ENCODE measurements at places on chromosomes 1 and 21.
A peak's percentile ranks its signal among the peaks of the same experiment; 100 is the strongest.

DNA sequence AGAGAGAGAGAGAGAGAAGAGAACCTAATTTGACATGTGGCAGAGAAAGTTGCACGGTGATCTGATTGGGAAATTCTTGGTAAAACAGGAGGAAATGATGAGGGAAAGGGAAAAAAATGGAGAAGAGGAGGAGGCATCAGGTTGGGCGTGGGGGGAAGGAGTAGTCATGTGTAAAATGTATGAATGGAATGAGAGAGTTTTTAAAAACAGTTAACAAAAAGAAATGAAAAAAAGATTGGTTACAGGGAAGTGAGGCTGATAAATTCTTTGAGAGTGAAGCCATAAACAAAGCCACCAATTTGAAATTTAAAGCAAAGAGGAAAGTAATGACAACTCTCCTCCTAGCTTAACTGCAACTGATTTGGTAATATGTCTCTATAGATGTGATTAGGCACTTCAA is 409.2 kb downstream of the USH2A start:
- no peak for DNase-seq

DNA sequence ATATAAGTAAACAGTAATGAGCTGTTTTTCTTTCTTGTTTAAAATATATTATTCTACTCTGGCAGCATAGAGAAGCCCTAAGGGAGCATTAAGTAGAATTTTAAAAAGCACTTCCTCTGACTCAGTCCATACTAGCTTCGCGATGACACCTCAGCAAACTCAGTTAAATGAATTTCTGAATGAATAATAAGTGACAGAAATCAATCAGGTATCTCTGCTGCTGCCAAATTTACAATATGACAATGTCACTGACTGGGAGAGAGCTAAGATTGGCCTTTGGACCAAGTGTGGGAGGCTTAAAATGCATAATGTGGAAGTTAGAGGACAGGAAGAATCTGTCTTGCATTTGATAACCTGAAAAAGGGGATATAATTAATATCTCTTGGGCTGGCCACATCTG is 296.1 kb downstream of the HHIPL2 start:
- no peak for DNase-seq

DNA sequence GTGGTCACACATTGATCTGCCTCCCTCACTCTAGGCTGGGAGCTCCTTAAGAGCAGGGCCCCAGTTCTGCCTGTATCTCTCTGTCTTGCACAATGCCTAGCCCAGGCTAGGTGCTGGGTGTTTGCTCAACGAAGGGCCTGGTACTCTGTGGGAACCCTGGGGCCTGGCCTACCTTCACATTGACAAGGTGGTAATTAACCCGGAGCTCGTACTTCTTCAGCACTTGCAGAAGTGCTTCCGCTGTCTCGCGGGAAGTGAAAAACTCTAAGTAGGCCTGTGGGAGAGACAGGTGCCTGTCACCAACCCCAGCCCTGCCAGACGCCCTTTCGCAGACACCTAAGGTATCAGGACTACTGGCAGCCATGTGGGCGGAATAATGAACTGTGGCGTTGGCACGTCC is 13.7 kb downstream of the MTHFR start:
- DNase-seq: no peak

GRCh38 chr1:112517231-112517630 is 8.5 kb downstream of the WNT2B start:
- no peak for DNase-seq

GRCh38 chr1:163071405-163072255 is 2.5 kb downstream of the RGS4 start:
- DNase-seq: no peak

DNA sequence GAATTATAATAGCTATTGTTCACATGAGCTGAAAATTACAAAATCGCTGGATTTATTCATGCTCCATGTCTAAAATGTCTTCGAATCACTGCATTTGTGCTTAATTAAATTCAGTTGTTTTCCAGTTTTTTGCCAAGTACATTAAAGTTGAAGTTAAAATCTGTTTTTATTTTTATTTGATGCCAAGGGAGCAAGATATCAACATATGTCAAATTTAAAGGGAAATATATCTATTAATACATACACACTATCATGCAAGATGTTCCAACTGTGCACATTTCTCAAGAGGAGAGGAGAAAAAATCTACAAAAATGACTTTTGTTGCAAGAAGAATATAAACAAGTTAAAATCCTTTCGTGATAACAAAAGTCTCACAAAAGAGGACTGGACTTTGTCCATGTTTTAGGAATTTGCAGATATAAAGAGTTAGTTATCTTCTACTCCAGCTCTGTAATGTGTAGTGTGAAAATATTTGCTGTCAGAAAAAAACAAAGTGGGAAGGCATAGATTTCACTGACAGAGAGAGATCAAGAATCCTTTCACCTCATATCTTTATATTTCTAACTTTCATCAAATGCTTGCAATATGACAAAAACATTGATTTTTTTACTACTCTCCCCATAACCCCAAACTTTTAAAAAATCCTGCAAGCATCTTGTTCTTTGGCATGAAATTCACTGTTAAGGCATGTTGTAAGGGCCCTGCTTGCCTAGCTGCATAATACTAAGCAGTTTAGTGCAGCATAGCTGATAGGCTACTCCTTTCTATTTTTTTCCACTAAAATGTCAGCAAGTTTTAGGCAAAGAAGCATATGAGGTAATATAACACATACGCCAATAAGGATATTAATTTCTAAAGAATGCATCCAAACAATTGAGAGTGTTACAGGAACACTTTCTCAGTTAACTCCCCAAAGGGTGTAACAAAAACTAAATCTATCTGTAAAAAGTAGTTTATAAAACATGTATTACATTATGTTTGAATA is 340.2 kb upstream of the ADAMTS5 start:
- DNase-seq: no peak

GRCh38 chr1:16971341-16972188 is 8.9 kb downstream of the MFAP2 start:
- DNase-seq: no peak

DNA sequence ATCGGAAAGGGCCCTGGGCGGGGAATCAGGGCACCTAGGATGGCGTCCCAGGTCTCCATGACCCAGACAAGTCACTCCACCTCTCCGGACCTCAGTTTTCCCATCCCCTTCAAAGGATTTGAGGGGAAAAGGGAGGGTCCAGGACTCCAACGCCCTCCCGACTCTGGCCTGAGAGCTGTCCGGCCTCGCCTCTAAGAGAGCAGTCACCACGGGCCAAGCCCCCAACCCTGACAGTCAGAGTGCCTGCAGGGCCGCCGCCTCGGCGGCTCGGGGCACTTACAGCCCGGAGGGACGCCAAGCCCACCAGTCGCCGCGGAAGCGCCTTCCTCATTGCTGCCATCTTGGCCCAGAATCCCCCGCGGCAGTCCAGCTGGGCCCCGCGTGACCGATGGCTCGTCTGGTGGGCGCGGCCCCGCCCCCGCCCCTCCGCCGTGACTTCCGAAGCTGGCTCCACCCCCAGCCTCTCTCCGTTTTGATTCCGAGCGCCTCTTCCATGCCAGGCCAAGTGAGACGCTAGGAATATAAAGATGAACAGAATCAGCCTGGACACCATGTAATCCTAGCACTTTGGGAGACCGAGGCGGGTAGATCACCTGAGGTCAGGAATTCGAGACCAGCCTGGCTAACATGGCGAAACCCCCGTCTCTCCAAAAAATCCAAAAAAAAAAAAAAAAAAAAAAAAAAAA is at the start of gene HMGCL:
Gene HMGCL, minus strand, starts transcription at position 354 of the 686 bp plus-strand sequence. Its CDS starts 14 bp downstream, at position 340.
- DNase-seq: peak; percentile 76

DNA sequence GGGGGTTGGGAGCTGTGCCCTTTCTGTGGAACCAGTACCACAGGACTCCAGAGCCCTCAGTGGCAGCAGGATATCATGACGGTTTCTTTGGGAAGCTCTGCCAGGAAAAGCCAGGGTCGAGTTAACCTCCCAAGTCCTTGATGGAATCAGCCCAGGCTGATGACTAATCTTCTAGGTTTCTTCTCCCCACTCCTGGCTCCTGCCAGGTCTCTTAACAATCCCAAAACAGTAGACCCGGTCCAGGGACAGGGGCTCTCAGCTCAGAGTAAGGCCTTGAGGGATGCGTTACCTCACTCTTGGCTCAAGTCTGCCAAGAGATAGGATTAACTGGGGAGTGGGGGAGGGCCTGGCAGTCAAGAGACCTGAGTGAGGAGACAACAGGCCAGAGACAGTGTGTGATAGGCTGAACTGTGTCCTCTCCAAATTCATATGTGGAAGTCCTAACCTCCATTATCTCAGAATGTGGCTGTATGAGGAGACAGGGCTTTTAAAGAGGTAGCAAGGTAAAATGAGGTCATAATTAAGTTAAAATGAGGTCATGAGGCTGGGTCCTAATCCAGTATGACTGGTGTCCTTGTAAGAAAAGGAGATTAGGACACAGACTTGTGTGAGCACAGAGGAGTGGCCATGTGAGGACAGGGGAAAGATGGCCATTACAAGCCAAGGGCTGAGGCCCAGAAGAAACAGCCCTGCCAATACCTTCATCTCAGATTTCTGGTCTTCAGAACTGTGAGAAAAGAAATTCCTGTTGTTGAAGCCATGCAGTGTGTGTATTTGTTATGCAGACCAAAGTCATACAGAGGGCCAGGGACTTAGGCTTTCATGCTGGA is 95.0 kb downstream of the BEND5 start:
- DNase-seq: no peak

DNA sequence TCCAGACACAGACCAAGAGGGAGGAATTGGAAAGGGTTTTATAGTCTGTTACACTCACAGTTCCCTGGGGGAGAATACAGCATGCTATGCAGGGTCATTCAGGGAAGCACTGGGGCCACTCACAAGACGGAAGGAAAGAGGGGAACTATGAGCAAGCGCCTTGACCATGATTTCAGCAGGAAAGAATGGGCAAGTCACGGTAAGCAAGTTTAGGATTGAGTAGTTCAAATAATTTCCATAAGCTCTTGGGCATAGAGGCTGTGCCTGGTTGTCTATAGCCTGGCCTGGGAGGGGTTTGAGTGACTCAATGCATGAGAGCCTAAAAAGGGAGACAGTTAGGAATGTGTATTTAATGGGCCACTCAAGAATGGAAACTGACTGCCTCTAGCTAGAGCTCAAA is 176.7 kb downstream of the TTLL7 start:
- no peak for DNase-seq

GRCh38 chr1:151556052-151556451 is 15.9 kb downstream of the TUFT1 start:
- DNase-seq: no peak

- DNase-seq: no peak
Observed at GRCh38 chr21:44505673-44506278, 34.2 kb downstream of the KRTAP10-1 start.

GRCh38 chr1:184219414-184219813 is 167.4 kb upstream of the C1orf21 start:
- DNase-seq: no peak

GRCh38 chr1:172699111-172699510 is 40.2 kb downstream of the FASLG start:
- peak; percentile 52 for DNase-seq

DNA sequence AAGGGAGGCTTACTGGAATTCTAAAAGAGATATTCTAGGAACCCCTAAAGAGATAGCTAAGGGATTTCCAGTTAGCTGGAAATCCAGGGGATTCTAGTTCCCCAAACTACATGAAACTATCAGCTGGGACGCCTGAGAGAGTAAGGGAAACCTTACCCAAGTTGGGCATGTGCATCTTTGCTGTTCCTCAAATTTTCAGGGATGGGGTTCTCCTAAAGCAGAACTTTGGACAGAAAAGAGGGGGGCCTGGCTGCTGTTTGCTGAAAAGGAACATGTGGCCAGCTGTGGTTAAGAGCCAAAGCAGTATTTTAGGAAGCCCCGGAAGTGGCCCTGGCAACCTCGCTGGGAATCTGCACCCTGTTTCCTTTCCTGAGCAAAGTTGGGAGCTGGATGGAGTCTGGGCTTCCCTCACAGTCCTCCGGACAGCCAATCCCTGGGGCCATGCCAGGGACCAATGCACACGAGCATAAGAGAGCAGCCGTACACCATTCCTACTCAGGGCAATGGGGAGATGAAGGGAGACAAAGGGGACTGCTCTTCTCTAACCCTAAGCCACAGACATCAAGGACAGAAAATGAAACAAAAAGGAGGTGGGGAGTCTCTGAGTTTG is 154.3 kb downstream of the PLXNA2 start:
- DNase-seq: no peak

- no peak for DNase-seq
Observed at GRCh38 chr1:66542314-66542713, 8.4 kb downstream of the SGIP1 start.

- DNase-seq: no peak
Observed at GRCh38 chr1:67393240-67393639, 37.0 kb downstream of the SERBP1 start.

- no peak for DNase-seq
Observed at GRCh38 chr21:14072761-14073535, 137.8 kb downstream of the LIPI start.

GRCh38 chr1:165050246-165050645 is 306.3 kb downstream of the LMX1A start:
- no peak for DNase-seq

GRCh38 chr1:113002297-113002696 is 46.3 kb upstream of the SLC16A1 start:
- no peak for DNase-seq

DNA sequence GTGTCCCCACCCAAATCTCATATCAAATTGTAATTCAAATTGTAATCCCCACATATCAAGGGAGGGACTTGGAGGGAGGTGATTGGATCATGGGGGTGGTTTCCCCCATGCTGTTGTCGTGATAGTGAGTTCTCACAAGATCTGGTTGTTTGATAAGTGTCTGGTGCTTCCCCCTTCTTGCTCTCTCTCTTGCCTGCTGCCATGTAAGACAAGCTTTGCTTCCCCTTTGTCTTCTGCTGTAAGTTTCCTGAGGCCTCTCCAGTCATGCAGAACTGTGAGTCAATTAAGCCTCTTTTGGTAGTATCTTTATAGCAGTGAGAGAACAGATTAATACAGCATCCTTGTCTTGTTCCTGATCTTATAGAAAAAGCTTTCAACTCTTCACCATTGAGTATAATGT is 6.5 kb upstream of the LRRC39 start:
- no peak for DNase-seq

- no peak for DNase-seq
Observed at GRCh38 chr1:221076391-221076811, 197.2 kb downstream of the HLX start.

GRCh38 chr1:96557336-96557735 is 164.2 kb upstream of the PTBP2 start:
- no peak for DNase-seq

- DNase-seq: no peak
Observed at GRCh38 chr1:94999456-95000131, 72.7 kb upstream of the CNN3 start.

- DNase-seq: no peak
Observed at GRCh38 chr1:157044326-157044725, 1.2 kb downstream of the ARHGEF11 start.

DNA sequence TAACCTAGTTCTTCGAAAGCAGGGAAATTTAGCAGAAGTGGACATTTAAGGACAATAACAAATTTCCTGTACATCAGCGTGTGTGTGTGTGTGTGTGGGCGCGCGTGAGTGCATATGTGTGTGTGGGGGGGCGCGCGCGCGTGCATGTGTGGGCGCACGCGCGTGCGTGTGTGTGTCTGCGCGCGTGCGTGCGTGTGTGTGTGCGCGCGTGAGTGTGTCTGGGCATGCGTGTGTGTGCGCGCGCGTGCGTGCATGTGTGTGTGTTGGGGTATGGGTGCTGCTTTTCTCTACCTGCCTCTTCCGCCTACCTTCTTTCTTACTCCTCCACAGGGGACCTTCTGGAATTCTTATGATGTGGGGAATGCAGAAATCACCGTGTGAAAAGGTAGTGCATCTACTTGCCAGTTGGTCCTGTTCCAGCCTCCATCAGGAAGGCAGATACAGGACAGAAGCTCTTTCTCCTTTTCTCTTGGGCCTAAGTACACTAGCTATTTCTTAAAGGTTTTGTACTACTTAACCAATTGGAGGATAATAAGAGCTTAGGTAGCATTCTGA is 165.4 kb upstream of the KCNK2 start:
- DNase-seq: no peak

Measured in stimulated activated CD8-positive, alpha-beta memory T cell treated with anti-CD3 and anti-CD28 coated beads, Interleukin-7, amount 100 ng/mL, for 1 hour (primary cell).